ENCODE measurements at places on chromosomes 13 and 19. TPM values are rescaled to one million over a fixed set of nuclear protein-coding genes. Genes with fewer than 3 reads are reported as not detected.

ZNF530 gene
- 4.6 TPM for polyA plus RNA-seq

MAP4K1 gene
- 0.51 TPM for polyA plus RNA-seq

ZNF865 gene
- 2.1 TPM for polyA plus RNA-seq

SH2D3A gene
- 31.9 TPM for polyA plus RNA-seq

ZNF773 gene
- polyA plus RNA-seq: 5.3 TPM

HIPK4 gene
- 0.07 TPM for polyA plus RNA-seq

ZNF77 gene
- polyA plus RNA-seq: 4.1 TPM

RNF17 gene
- polyA plus RNA-seq: not detected

- no peak for DNase-seq
Measured at GRCh38 chr19:36160821-36161596, 8.8 kb upstream of the COX7A1 start.

- DNase-seq: no peak
Measured at GRCh38 chr13:46618694-46619254, 65.8 kb downstream of the LRCH1 start.

DNA sequence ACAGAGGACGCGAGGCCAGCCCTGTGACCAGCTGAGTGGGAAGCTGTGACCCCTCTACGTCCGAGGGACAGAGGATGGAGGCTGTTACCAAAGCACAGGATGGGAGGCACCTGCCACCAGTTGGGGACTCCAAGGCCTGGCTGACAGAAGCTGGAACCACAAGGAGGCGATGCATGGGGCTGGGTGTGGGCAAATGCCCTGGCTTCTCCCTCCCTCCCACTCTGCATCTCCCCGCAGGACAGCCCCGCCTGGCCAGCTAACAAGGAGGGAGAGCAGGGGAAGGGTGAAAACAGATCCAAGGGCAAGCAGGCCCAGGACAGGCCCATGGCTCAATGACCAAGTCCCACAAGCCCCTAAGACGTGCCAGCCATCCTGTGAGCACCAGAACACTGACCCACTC lies 28.6 kb downstream of the AKT2 start:
- DNase-seq: no peak

DNA sequence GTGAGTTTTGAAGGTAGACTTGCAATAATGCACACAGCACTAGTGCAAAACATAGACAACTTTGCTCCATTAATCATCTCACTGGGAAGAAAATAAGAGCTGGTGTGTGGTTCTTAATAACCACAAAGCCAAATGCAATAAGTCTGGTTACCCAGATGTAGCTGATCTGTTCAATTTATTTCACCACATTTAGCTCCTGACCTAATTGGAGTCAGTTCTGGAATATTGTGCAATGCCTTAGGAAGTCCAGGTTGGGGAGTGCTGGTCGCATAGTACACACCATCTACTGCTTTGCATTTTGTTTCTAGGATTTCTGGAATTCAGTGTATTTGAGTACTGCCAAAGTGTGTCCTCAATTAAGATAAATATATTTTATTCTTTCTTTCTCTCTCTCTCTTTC lies 483.3 kb upstream of the SPRY2 start:
- DNase-seq: no peak

DNA sequence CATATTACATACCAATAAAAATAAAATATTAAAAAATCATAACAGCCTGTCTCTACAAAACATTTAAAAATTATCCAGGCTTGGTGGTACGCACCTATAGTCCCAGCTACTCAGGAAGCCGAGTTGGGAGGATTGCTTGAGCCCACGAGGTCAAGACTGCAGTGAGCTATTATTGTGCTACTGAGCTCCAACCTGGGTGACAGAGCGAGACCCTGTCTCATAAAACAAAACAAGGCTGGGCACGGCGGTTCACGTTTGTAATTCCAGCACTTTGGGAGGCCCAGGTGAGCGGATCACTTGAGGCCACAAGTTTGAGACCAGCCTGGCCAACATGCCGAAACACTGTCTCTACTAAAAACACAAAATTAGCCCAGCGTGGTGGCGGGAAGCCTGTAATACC lies 52.2 kb upstream of the LSM14A start:
- DNase-seq: no peak

DNA sequence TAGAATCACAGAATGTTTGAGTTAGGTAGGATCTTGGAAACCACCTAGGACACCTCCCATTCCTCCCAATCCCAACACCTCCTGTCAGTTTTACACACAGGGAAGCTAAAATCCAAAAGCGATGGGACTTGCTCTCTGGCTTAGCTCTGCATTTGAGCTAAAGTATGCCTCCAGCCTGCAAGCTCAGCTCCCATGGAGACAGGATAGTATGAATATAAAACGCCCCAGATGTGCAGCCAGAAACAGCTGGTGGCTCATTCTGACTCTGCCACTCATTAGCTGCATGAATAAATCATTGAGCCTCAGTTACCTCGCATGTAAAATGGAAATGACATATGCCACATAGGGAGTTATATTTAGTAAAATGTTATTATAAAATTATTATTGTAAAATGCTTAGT lies 336.0 kb downstream of the SUCLA2 start:
- no peak for DNase-seq

DNA sequence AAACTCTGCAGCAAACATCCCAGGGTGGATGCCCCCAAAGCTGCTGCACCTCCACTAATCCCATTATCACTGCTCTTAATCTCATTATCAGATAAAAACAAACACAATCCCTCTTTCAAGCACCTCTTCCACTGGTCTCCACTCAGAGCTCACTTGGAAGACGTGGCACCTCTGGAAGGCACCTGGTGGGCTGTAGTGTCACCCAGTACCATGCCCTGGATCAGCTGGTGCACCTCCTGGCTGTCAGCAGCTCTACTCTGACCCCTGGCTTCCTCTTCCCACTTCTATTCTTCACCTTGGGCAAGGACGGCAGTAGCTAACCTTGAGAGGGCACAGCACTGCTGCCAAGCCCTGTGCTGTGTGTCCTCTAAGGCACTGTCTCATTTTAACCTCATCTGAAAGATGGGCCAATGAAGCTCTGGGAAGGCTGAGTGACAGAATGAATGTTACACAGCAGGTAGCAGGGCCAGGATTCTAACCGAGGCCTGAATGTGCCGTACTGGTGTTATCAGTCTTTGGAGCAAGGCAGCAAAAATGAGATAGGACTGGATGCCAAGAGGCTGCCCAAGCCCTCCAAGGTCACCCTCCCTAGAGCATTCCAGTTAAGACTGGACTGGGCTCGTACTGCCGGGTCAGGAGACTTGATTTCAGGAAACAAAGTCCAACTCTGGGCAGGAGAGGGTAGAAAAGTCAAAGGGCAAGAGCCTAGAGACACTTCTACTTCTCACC lies 7.4 kb downstream of the BRD4 start:
- DNase-seq: no peak

DNA sequence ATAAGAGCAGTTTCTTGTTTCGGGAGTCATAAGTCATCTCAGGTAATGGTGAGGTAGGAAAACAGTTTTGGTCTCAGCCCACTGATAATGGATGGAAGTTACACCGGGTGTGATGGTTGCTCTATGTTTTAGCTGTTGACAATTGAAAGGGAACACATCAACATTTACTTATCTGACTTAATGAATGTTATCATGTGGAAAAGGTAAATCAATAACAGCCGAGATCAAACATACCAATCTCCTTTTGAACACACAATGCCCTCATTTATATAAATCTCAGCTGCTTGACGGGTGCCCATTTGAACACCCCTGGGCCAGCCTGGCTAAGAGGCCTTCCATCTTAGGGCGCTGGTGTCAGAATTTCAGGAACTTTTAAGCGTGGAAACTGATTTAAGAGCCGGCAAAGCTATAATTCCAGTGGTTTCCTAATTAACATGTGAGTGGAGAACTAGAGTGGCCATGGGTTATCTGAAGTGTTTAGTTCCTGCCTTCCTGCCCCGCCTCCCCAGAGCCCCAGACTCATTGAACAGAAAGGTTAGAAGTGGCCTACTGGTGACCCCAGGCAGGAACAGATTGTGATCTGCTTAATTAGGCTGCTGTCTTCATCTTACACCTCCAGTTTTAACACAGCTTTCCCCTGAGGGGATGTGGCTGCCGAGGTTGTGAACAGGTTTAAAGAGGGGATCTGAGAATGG lies 572.7 kb downstream of the FGF9 start:
- no peak for DNase-seq

DNA sequence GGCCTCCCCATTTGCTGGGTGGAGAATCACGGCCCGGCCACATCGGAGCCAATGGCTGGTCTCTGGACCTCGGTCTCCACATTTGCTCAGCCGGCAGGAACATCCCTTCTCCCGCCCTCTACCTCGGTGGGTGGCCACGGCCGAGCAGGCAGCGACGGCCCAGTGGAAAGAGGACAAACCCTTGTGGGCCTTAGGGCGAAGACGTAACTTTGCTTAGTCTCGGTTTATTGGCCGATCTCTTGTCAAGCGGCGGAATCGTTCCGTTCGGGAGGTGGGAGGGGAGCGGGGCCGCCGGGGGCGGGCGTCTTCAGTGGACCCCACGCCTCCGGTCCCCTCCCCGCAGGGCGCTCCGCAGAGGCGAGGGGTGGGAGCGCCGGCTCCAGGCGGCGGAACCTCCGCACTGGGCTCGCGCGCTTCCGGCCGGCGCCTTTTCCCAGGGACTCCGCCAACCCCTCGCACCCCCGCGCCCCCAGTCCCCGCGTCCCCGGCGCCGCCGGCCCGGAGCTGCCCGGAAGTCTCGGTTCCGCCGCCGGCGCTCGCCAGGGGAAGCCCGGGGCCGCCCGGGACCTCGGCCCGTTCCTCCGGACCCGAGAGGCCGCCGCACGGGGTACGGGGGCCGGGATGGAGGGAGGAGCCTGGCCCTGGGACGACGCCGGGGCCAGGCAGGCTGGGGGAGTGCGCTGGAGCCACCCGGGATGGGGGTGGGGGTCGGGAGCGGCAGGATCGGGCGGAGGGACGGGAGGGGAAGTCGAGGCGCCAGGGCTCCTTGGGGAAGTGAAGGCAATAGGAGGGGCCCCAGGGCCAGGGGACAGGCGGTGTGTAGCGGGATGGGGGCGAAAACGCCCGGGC lies at the start of gene ZNF580:
Gene ZNF580, plus strand, starts transcription at position 426 of the 849 bp plus-strand sequence. CDS start 1,507 bp downstream, outside the sequence.
- DNase-seq: peak; percentile 74

GRCh38 chr13:80010286-80010831 lies 330.6 kb downstream of the SPRY2 start:
- DNase-seq: no peak

- no peak for DNase-seq
Measured at GRCh38 chr19:39199025-39199424, 2.3 kb downstream of the NCCRP1 start.

GRCh38 chr13:27973291-27973690 lies 4.2 kb upstream of the CDX2 start:
- DNase-seq: no peak

GRCh38 chr19:1408300-1409203 lies 1.2 kb downstream of the DAZAP1 start:
- peak; percentile 51 for DNase-seq

- DNase-seq: no peak
Measured at GRCh38 chr19:43309466-43309865, 40.1 kb upstream of the PSG9 start.

GRCh38 chr13:46386392-46387063 lies 524 bp downstream of the RUBCNL start:
- DNase-seq: no peak

GRCh38 chr13:108263621-108264355 lies 5.7 kb upstream of the TNFSF13B start:
- no peak for DNase-seq

GRCh38 chr13:34512817-34513216 lies 429.3 kb upstream of the NBEA start:
- no peak for DNase-seq

Data from mammary epithelial cell (primary cell).